ENCODE measurements at places on chromosomes 5 and 9.

DNA sequence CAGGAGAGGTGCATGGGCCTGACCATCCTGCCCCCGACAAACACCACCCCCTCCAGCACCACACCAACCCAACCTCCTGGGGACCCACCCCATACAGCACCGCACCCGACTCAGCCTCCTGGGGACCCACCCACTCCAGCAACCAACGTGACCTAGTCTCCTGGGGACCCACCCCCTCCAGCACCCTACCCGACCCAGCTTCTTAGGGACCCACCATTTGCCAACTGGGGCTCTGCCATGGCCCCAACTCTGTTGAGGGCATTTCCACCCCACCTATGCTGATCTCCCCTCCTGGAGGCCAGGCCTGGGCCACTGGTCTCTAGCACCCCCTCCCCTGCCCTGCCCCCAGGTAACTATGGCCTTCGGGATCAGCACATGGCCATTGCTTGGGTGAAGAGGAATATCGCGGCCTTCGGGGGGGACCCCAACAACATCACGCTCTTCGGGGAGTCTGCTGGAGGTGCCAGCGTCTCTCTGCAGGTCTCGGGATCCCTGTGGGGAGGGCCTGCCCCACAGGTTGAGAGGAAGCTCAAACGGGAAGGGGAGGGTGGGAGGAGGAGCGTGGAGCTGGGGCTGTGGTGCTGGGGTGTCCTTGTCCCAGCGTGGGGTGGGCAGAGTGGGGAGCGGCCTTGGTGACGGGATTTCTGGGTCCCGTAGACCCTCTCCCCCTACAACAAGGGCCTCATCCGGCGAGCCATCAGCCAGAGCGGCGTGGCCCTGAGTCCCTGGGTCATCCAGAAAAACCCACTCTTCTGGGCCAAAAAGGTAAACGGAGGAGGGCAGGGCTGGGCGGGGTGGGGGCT lies 4.6 kb downstream of the CEL start:
- DNase-seq: no peak

GRCh38 chr5:149811453-149811852 lies 81.3 kb downstream of the PPARGC1B start:
- no peak for DNase-seq

GRCh38 chr5:150177721-150178120 lies 11.1 kb downstream of the CDX1 start:
- DNase-seq: no peak

DNA sequence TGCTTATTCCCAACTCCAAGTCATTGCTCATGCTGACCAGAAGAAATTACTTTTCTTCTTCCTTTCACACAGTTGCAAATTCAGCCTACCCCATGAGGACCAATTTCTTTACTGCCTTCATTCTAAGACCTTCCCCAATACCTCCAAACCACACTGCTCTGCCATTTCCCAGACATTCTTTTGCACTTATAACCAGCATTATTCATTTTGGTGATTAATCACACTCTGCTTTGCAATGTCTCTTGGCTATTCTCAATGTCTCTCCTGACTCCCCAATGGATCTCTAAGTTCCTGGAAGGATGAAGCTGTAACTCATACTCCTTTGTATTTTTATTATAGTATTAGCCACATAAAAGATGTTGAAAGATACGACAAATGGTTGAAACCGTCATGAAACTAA lies 105.7 kb upstream of the RANBP3L start:
- DNase-seq: no peak

DNA sequence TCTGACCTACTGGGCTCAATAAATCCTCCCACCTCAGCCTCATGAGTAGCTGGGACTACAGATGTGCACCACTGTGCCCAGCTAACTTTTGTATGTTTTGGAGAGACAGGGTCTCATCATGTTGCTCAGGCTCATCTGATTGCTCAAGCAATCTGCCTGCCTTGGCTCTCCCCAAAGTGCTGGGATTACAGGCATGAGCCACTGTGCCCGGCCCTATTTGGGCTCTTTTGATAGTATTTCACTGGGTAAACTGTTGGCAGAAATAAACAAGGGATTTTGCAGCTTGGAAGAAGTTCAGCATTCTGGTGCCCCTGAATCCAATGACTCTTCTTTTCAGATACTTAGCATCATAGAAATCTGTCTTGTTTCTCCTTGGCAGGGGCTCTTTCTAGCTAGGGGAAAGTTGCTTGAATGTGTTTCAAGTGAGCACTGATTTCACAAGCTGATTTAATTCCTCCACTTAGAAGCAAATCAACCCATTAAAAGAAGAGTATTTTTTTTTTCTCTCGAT lies 146.8 kb downstream of the PAPPA start:
- DNase-seq: no peak

- no peak for DNase-seq
Measured at GRCh38 chr9:132782037-132782436, 96.0 kb downstream of the AK8 start.

DNA sequence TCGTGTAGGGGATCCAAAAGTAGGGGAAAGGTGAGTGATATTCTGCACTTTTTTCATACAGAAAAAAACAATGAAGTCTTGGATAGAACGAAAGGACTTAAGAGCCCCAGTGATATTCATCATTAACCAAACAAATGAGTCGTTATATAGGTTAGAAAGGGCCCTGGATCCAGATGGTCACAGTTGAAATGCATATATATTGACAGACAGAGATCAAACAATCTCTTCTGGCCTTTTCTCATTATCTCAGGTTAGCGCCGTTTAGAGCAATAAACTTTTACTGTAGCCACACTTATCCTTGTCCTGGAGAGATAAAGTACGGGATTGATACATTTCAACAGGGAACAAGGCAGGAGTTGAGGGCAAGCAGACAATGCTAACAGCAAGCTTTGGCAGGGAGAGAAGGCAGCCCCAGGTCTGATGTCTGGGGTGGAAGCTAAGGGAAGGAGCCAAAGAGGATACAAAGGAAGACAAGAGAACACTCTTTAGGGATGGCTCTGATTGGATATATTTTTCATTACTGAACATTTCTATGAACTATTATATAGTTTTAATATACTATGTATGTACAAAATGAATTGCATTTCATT lies 77.0 kb downstream of the LIFR start:
- no peak for DNase-seq

- peak; percentile 36 for DNase-seq
Measured at GRCh38 chr9:129102791-129103594, 7.6 kb downstream of the CRAT start.

GRCh38 chr5:153658149-153658548 lies 167.7 kb downstream of the GRIA1 start:
- DNase-seq: peak; percentile 51

DNA sequence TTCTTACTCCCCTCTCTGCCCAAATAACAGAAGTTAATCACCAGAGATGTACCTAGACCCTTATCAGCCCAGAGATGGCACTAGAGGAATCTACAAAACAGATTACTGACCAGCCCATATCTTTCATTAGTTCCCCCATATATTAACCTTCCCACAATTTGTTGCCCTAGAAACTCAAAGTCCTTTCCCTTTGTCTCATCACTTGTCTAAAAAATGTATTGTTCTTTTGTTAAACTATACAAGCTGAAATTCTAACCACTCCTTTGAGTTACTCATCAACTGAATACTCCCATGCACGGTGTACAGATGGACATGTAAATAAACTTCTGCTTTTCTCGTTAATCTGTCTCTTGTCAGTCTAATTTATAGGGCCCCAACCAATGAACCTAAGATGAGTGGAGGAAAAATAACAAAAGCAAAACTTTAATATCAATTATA lies 130.9 kb downstream of the CCDC192 start:
- no peak for DNase-seq

- DNase-seq: peak; percentile 14
Measured at GRCh38 chr9:16316911-16317817, 553.3 kb downstream of the BNC2 start.

DNA sequence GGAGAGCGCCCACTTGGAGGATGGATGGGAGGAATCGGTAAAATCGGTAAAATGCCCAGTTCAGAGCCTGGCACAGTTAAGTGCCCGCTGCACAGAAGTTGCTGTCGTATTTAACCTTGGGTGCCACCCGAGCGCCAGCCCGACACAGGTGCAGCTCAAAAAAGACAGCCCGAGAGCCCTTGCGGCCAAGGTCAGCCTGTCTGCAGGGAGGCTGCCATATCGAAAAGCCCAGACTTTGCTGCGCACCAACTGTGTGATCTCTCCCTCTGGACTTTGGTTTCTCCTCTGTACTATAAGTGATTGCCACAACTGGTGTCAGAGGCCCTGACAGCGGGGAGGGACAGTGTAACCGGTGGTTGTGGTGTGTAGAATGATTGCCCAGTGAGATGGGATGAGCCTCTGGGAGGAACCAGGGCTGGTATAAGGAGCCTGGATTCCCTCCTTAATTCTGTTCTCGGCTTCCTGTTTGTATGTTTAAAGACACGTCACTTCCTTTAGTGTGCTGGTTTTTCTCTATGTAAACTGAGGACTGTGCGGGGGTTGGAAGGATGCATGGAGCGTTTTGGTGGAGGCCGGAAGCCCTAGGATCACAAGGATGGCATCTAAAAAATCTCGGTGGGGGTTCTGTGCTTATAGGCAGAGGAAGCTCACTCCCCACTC lies 792 bp downstream of the NTMT1 start:
- no peak for DNase-seq

DNA sequence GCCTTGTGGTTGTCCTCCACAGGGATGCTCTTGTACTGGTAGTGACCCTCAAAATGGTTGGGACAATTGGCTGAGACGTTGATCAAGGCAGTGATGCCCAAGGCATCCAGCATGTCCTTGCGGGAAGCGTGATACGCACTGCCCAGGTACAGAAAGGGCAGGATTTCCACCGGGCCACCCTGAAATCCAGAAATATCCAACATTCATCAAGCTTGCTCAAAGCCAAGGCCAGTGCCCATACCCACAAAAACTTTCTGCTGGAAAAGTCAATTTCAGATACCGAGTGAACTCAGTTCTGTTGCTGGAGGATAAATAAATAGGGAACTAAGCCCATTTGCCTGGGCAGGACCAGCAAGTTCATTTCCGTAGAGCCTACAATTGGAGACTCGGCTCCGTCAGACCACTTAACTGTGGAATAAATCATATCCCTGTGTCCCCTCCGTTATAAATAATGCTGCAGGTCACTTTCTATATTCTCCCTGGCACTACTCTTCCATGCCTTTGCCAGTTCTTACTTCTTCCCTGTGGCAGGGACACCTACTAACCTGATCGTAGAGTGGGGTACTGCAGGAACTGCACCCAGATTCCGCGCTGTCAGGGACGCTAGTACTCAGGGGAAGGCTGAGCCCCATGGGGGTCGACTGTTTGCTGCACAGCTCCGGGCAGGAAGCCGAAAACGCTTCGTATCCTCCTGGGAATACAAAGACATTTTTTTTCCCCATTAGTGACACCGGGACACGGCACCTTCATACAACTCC lies 1.2 kb downstream of the DUSP1 start:
- DNase-seq: peak; percentile 79

- DNase-seq: peak; percentile 52
Measured at GRCh38 chr5:171080186-171080938, 218.5 kb downstream of the RANBP17 start.

DNA sequence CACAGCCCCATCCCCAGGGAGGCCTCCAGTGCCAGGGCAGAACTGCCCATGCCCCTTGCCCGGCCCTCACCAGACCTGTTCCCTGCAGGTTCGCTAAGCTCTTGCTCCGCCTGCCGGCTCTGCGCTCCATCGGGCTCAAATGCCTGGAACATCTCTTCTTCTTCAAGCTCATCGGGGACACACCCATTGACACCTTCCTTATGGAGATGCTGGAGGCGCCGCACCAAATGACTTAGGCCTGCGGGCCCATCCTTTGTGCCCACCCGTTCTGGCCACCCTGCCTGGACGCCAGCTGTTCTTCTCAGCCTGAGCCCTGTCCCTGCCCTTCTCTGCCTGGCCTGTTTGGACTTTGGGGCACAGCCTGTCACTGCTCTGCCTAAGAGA lies 110.1 kb downstream of the RXRA start:
- DNase-seq: no peak

- no peak for DNase-seq
Measured at GRCh38 chr9:37602817-37603216, 10.4 kb upstream of the TOMM5 start.

DNA sequence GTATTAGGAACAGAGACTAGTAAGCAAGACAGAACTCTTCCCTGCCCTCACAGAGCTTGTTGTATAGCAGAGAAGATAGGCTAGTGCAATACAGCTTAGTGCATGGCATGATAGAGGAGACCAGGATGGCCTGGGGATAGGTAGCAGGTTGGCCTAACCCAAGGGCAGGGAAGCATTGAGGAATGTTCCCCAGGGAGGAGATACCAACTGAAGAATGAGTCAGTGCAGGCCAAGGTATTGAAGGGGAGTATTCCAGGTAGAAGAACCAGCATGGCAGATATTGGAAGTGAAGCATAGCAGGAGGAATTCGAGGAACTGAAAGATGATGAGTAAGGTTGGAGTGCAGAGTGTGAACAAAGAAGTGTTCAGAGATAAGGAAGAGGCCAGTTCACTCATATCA lies 138.6 kb upstream of the DHFR start:
- DNase-seq: no peak

DNA sequence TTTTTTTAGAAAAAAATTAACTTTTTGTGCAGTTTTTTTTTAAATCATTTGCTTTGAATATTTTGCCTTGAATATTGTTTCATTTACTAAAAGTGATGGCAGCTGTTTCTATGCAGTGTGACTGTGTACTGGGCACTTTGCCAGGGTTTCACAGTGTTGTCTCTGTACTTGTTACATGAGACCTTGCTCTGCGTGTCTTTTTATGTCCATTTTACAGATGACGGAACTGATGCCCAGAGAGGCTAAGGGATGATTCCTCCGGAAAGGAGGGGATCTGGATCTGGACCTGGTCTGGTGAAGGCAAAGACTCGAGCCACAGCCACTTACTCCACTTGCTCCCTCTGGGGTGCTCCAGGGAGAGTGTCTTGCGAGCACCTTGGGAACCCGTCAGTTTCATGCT lies 124.8 kb upstream of the PTCH1 start:
- no peak for DNase-seq

DNA sequence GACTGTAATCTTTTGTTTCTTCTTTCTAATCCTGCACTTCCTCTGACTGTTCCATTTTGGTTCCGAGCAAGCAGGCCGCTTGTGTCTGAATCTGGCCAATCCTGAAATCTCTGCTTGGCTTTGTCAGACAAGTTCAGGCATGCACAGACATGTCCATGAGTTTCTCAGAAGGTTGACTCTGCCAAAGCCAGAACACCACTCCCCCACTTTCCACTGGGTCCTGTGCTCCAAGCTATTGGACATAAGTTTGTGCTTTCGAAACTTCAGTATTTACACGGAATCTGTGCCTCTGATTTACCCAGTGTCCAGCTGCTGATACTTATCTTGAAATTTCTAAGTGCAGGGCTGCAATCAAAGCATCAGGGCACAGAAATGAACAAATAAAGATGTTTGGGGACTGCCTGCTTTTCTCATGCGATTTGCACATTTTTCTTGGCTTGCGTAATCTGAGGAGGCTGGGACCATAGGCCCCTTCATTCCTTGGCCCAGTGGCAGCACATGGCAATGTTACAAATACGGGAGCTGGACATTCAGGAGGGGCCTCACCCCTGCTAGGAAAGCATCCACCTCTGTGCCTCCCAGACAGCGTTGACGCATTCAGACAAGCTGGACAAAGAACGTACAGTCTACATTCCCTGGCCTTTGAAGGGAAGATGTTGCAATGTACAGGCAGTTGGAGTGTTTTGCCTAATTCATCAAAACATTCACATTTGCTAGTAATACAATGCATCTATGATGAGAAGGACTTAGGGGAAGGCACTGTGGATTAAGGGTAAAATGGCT lies 209.2 kb upstream of the PAPPA start:
- DNase-seq: peak; percentile 31

Measured in retina (tissue), 1 donor.